Sciatic nerve (tissue), 2 donors: ENCODE measurements at places on chromosomes 4 and X. TPM values are rescaled to one million over a fixed set of nuclear protein-coding genes. Genes with fewer than 3 reads are reported as not detected.

The SUPT20HL2 gene
- not detected for total RNA-seq

The DMP1 gene
- not detected for total RNA-seq

The SPANXA2 gene
- total RNA-seq = not detected

The PPP1R2C gene
- not detected for total RNA-seq

The NDNF gene
- total RNA-seq = 11.8 TPM

The ABCG2 gene
- total RNA-seq = 3.6 TPM
